GM03348 (cell line): ENCODE measurements at places on chromosomes 5 and 9.
A peak's percentile ranks its signal among the peaks of the same experiment; 100 is the strongest.

DNA sequence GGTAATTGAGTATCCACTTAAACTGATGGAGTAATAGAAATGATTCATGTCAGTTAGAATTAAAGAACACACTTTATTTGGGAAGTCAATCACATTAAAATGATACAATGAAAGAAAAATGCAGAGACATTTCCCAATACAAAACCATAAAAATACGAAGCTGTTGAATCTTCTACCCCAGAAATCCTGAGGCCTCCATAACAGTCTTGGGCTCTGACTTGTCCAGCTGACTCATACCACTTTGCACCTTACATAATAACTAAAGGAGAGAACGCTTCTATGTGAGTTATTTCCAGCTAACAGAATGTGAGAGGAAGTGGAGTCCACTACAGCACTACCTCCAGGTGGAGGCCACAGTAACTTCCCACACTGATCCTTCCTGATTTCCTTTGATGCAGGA is 305.0 kb downstream of the MRPS30 start:
- no peak for DNase-seq

- no peak for DNase-seq
Measured at GRCh38 chr9:133237035-133237731, 28.1 kb upstream of the OBP2B start.

DNA sequence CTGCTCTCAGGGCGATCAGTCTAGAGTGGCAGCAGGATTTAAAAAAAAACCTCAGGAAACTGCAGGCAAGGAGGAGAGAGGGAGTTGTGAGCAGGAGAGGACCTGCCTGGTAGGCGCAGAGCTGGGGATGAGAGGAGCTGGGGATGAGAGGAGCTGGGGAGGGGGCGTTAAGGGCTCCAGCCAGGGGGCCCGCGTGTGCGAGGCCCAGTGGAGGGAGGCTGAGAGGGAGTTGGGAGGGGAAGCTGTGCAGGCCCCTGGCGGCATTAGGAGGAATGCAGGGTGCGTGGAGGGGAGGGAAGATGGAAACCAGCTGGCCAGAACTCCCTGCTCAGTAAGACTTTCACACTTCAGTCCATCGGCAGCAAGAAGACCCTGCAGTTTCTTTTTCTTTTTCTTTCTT is 45.2 kb upstream of the HMCN2 start:
- peak; percentile 70 for DNase-seq

GRCh38 chr5:131214609-131215227 is 44.0 kb downstream of the LYRM7 start:
- no peak for DNase-seq

GRCh38 chr9:20364959-20365358 is 257.3 kb downstream of the MLLT3 start:
- no peak for DNase-seq

DNA sequence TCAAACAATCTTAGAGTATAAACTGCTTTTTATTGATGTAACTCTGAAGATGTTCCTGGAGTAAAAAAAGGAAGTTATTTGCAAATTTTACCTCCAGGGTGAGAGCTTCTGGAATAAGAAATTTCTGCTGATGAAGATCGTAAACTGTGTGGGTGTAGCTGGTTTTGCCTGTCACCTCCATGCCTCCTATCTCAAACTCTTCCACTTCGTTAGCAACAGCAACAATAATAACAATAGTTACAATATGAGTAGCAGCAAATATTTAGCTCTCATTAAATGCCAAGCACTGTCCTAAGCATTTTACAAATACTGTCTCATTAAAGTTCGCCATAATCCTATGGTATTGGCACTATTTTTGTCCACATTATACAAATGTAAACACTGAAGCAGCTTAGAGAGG is 57.9 kb downstream of the GCNT1 start:
- no peak for DNase-seq

DNA sequence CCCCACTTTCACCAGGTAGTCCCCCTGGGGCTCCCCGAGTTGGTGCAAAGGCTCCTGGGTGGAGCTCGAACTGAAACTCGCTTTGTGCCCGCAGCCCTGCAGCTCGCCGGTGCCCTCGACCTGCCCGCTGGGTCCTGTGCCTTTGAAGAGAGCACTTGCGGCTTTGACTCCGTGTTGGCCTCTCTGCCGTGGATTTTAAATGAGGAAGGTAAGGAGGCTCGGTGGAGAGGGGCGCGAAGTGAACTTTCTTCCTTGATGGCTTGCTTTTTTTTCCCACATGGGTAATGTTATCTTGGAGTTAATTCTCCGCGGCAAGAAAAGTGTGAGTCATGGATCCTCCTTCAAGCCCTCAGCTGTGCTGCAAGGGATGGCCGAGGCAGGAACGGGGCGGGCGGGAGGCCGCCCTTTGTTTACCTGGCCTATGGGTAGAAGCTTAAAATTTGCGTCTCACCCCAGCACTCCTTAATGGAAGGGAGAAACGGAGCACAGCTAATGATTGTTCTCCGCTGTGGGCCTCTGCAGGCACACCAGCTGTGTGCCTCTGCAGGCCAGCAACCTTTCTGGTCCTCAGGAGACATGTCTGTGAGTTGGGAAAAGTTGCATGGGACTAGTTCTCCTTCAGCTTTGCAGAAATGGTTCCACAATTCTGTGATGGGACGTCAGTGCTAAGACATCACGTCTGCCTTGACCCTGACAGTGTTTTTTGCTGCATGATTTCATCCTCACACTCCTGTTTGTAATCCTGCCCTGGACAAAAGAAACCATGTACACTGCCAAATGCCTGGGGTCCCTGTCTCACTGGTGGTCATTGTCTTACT is 1.1 kb downstream of the MAMDC2 start:
- peak; percentile 72 for DNase-seq

- DNase-seq: no peak
Measured at GRCh38 chr5:14830210-14831005, 41.2 kb downstream of the ANKH start.

DNA sequence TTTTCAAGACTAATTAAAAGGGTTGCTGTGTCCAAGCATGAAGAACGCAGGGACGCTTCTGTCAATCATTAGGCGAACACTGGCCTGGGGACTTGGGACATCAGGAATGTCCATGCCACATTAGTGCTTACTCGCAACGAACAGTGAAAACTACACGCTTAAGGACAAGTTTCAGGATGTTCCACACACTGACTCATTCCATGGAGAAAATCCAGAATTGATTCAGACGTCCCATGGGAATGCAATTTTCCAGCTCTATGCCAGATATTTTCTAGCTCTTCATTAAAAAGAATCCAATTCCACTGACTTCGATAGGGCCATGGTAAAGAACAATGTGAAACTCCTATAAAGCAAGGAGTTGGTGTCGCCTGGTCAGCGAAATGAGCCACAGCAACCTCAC is 98.2 kb downstream of the CAMSAP1 start:
- peak; percentile 54 for DNase-seq

- no peak for DNase-seq
Measured at GRCh38 chr9:28668158-28668557, 1094.9 kb upstream of the C9orf72 start.

DNA sequence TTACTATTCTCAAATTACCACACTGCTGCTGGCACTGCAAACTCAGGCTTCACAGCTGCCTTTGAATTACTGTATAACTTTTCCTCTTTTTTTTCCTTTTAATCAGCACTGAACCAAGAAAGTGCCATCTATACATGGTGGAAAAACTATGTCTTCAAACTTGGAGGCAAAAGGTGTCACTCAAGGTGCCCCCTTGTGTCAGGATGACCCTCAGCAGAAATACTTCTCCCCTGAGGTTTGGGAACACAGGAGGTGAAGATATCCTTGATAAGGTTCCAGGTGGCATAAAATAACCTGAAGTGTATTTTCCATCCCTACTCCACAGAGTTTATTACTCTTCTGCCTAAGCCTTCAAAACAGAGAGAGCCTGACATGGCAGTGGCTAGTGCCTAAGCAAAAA is 14.5 kb downstream of the FRMD3 start:
- no peak for DNase-seq

- no peak for DNase-seq
Measured at GRCh38 chr9:127014910-127015540, 100.4 kb downstream of the RALGPS1 start.

- DNase-seq: no peak
Measured at GRCh38 chr5:30539004-30539634, 654.4 kb upstream of the CDH6 start.

GRCh38 chr9:123712399-123712798 is 217.5 kb downstream of the DENND1A start:
- DNase-seq: no peak

DNA sequence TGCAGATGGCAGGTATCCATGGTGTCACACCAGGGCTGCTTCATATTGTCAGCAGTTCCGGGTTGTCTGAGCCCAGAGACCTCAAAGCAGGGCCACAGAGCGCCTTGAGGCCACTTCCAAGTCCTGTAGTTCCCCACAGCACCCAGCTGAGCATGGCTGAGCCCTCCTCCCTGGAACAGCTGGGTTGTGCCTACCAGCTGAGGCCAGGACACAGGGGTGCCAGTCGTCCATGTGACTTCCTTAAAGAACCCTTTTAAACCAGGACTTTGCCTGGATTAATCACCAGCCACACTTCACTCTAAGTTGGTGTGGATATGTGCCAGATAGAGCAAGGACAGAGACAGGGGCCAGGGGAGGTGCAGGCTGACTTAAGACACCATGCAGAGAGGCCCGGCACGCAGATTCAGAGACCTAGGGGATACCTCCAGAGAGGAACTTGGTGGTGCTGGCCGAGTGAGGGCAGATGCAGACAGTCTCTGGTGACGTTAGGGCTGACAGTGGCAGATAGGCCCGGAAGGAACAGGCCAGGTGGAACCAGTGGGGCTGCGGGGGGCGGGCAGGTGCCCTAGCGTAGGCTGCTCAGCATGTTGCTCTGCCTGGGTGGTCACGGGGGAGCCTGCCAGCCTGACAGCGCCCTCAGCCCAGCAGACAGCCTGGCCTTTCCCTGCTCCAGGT is 142.7 kb downstream of the CACNA1B start:
- peak; percentile 5 for DNase-seq

GRCh38 chr5:3531320-3531986 is 64.2 kb upstream of the IRX1 start:
- DNase-seq: no peak

DNA sequence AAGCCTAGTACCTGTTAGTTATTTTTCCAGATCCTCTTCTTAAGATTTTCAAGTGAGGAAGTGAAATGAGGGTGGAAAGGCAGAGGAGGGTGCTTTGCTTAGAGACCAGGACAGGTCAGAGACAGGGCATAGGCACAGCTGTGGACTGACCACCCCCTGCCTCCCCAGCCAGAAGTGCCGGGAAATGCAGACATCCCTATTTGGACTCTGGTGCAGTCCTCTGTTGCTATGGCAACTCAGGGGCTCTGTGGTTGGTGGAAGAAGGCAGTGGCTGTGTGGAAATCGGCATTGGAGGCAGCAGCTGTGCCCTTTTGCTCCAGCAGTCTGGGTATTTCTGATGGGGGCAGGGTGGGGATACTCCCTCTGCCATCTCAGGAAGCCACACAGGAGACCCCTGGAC is 43.3 kb upstream of the NDFIP1 start:
- DNase-seq: no peak

DNA sequence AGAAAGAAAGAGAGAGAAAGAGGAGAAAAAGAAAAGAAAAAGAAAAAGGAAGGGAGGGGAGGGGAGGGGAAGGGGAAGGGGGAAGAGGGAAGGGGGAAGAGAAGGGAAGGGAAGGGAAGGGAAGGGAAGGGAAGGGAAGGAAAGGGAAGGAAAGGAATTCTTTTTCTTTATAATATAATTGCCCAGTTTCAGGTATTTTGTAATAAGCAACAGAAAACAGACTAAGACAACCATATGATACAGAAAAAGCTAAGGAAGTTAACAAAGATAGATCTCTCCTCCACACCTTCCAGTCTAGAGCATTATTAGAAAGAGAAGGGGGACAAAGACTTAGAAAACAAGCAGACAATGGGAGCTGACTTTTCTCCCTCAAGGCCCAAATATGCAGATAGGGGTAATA is 31.0 kb downstream of the MEIKIN start:
- DNase-seq: no peak

DNA sequence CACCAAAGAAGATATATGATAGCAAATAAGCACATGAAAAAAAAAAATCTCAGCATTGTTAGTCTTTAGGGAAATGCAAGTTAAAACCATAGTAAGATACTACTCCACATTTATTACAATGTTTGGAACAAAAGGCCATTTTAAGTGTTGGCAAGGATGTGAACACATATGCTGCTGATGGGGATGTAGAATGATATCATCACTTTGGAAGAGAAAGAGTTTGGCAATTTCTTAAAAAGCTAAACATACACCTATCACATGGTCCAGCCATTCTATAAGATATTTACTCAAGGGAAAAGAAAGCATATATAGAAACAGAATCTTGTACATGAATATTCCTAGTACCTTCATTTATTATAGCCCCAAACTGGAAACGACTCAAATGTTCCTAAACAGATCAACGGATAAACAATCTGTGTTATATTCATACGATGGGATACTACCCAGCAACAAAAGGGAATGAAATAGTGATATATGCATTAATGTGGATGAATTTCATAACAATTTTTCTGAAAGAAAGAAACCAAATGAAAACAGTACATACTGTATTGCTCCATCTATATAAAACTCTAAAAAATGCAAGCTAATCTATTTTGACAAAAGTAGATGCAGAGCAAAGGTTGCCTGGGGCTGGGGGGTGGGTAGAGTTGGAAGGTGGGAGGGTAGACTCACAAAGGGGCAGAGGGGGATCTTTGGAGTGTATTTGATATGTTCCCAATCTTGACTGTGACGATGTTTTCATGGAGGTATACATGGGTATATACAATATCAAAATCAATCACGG is 45.7 kb upstream of the SMAD5 start:
- no peak for DNase-seq

DNA sequence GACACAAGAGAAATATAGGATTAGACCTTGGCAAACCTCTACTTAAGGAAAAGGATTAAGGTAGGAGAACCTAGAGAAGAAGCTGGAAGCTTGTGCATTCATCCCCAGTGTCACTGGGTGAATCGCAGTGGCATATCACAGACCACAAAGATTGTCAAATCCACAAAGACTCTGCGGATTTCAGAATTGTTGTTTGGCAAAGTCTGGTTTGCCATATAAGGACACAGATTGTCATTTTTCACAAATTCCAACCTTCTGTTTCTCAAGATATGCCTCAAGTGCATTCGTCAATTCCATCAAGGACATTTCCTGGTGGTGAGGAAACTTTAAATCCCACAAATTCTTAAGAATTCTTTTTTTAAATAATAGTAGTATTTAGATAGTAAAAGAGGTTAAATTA is 395.1 kb upstream of the PAPPA start:
- DNase-seq: no peak

- DNase-seq: no peak
Measured at GRCh38 chr5:52065182-52065581, 681.9 kb downstream of the ISL1 start.

- DNase-seq: no peak
Measured at GRCh38 chr5:5678909-5679308, 256.4 kb downstream of the ICE1 start.

DNA sequence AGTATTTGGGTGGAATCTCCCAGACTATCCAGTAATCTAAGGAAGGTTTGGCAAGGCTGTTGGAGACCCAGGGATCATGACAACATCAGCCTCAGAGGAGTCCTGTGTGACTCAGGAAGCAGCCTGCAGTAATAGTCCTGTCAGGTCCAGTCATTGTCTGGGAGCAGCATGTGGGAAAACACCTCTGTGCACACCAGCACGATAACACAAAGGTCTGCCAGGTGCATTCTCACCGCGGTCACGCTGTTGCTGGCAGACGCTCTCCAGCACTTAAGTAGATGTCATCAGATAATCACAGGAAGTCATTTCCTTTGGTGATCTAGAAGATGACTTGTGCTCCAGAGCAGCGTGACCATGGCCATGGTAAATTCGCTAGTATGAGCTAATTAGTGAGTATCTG is 99.2 kb upstream of the IQGAP2 start:
- DNase-seq: no peak
